SK-N-SH (cell line): ENCODE measurements at places on chromosomes 2 and 18.

- DNase-seq, result no peak
These were observed 61.0 kb upstream of the SERPINE2 start for GRCh38 chr2:224099861-224100643.

GRCh38 chr2:181105562-181105961 is 125.2 kb downstream of the UBE2E3 start:
- no peak for DNase-seq

- DNase-seq, result no peak
These were observed 31.6 kb upstream of the FZD5 start for GRCh38 chr2:207801259-207801658.

DNA sequence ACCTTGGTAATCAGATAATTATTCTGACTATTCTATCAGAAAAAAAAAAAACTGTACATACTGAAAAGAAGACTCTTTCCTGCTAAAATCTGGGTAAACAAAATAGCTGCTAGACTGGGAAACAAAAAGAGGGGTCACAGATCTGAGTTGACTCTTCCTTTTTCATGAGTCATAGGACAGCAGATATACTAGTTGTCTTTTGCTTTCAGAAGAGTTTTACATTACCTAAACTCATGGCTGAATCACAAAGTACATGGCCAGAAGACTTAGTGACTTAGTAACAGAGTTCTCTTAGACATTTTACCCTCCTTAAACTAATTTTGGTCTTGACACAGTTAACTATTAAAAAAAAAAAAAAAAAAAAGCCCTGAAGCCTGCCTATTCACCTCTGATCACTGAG is 834.0 kb upstream of the FSHR start:
- DNase-seq, result no peak

DNA sequence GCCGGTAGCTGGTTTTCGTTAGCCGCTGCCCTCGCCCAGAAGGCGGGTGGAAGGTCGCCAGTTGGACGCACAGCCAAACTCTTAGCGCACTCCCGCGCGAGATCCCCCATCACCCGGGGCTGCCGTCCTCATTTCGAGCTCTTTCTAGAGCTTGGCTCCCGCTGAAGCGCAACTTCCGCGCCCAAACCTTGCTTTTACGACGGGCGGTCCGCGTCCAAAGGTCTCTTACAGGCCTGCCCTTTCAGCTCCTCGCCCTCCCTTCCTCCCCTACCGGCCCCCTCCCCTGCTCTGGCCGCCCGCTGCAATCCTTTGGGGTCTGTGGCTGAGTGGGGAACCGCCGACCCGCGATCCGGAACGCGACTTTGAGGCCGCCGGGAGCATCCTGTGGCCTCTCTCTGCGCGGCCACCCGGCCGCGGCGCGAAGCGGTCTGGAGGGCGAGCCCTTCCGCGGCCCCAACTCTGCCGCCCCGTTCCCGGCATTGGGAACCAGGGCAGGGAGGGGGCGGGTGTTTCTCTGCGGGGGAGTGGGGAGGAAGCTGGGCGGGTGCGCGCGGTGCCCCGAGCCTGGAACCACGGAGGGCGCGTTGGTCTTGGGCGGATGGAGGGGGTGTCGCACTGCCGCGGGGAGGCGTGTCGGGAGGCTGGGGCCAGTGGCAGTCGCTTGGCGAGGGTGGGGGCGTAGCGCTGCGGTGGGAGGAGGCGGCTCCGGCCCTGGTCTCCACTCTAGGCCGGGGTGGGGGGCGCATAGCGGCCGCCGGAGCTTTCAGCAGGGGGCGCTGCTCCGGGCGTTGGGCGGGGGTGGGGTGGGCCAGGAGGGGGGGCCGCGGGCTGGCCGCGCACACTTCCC is at the start of gene GDF7:
GDF7 (plus strand) TSS at position 841 of the 847 bp plus-strand sequence. CDS start 96 bp downstream, outside the sequence.
- DNase-seq, result peak; percentile 93

DNA sequence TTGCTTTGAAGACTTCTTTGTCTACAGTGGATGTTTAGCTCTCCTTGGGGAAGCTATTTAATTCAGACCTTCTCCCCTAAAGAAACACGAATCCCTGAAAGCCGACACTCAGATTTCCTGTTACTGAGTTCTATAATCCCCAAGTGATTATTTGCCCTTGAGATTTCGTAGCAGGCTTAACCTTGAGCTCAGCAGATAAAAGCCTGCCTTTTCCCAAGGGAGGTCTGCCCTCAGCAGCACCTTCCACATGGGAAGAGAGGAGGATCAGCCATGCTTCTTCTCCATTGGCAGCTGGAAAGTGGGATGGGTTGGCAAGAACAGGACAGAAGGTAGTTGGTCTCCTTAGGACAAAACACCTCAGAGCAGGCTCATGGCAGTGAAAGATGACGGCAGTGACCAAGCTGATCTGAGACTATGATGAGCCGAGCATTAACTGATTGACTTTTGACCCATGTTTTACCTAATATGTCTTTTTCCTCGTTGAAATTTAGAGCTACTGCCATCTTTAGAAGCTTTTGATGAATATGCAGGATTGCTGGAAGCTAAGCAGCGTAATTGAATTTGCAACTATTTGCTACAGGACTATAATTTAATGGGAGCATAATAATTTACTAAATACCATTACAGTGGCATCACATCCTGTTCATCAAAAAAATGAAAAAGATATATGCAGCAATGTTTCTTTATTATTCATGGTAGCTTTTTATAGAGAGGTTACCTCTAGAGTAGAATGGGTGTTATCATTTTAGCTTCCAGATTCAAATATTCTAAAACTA is 511.1 kb upstream of the ID2 start:
- no peak for DNase-seq

DNA sequence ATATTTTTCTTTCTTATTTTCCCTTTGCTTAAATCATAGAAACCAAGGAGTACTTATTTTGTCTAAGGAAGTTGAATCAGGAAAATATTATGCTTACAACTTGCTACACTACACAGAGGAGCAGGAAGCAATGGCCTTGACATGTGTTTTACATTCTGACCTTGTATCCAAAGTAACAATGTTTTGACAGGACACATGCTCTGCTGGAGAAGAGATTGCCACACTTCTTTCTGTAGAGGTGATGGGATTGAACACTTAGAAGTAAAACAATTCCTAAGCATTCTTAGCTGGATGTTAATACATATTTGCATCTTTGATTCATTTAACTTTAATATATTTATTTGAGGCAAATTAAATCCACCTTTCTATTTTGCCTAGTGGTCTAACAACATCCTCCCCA is 929.1 kb downstream of the DSC3 start:
- no peak for DNase-seq

GRCh38 chr2:238518172-238518820 is 91.6 kb downstream of the ASB1 start:
- no peak for DNase-seq

GRCh38 chr2:137968477-137969417 is 4.5 kb downstream of the HNMT start:
- no peak for DNase-seq

DNA sequence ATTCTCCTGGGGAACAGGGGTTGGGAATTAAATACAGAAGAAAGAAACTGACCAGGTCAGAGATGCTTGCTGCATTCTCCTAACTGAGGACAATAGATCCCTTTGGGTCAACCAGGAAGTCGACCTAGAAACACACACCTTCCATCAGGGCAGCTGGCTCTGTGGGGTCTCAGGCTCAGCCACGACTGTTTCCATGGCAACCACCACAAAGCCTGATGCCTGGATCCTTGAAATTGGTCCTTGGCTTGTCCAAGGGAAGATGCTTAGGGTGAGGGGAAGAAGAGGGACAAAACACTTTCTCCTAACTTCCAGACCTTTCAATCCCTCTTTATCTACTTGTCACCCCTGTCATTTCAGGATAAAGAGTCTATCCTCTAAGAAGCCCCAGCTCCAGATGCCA is 194.4 kb downstream of the ALK start:
- DNase-seq, result no peak

- DNase-seq, result no peak
These were observed 1.4 kb upstream of the ANKRD39 start for GRCh38 chr2:96859099-96859649.

- no peak for DNase-seq
These were observed 489.3 kb downstream of the SOX11 start for GRCh38 chr2:6181525-6181924.

DNA sequence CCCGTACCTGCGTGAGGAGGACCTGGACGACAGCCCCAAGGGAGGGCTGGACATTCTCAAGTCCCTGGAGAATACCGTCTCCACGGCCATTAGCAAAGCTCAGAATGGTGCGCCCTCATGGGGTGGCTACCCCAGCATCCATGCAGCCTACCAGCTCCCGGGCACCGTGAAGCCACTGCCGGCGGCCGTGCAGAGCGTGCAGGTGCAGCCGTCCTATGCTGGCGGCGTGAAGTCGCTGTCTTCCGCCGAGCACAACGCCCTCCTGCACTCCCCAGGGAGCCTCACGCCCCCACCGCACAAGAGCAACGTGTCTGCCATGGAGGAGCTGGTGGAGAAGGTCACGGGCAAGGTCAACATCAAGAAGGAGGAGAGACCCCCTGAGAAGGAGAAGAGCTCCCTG is 76.4 kb downstream of the TSHZ1 start:
- DNase-seq, result no peak

DNA sequence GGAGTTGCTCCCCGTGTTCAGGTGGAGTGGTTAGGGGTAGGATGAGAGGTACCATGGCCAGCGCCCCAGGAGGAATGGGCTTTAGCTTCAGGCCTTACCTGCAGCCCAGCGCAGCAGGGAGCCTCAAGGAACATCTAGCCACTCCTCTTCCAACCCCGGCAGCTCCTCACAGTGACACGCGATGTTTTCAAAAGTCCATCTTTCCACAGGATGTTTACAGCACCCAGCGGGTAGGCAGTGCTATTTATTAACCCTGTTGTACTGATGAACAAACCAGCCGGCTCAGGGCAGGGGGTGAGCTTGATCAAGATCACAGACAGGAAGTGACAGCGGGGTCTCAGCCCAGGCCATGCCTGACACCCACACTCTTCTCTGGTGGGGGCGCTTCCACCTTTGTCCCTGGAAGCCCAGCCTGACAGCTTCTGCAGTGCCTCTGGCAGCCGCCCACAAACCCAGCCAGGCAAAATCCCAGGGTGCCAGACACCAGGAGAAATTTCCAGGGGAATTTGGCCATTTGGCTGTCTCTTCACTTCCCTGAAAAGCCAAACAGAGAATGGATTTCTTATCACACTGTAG is 18.4 kb upstream of the PRLH start:
- DNase-seq, result no peak

DNA sequence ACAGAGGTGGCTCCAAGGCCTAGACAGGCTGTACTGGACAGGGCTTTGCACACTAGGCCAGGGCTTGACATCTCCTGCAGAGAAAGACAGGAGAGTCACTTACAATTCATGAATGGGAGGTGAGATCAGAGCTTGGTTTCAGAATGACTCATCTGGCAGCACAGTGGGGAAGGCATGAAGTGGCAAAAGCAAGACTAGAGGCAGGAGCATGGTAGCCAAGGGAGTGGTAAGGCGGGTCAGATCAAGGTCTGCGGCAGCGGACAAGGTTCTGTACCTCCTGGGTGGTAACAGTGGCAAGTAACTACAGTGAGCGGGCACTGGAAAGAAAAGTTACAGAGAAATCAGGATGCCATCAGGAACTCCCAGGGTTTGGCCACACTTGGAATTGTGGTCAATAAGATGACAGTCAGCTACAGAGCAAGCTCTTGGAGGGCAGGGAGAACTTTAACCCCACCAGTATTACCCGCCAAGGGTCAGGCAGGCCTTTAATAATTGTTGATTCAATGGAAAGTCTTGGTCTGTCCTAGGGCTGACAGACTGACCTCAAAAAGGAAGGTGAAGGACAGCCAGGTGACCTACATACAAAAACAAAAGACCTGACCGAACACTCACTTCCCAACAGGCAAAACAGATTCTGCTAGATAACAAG is 5.7 kb downstream of the MCFD2 start:
- DNase-seq, result no peak

- no peak for DNase-seq
These were observed 565.1 kb downstream of the PIK3C3 start for GRCh38 chr18:42520138-42520537.

GRCh38 chr2:74529357-74530238 is at the start of the genes AUP1 and HTRA2:
AUP1 (minus strand) TSS chr2:74529706; CDS start chr2:74529629, 77 bp downstream.
HTRA2 (plus strand) TSS chr2:74529933; CDS start chr2:74530007, 74 bp downstream.
- peak; percentile 98 for DNase-seq
